Peyer's patch (tissue), 4 donors: ENCODE measurements at places on chromosomes 16 and 17. TPM values are rescaled to one million over a fixed set of nuclear protein-coding genes. Genes with fewer than 3 reads are reported as not detected.

ITGB3 gene
- total RNA-seq: 7.6 TPM

ABCA6 gene
- 23.8 TPM for total RNA-seq

SEPTIN1 gene
- 65.2 TPM for total RNA-seq

- peak; percentile 73 for DNase-seq
Measured at GRCh38 chr17:42667088-42667951, 8.2 kb downstream of the TUBG2 start.

- no peak for DNase-seq
Measured at GRCh38 chr16:89924925-89925307, 1.8 kb downstream of the TUBB3 start.

- no peak for DNase-seq
Measured at GRCh38 chr16:86353148-86353547, 157.2 kb upstream of the FOXF1 start.

GRCh38 chr17:49501496-49501895 is 6.4 kb downstream of the NGFR start:
- DNase-seq: no peak

DNA sequence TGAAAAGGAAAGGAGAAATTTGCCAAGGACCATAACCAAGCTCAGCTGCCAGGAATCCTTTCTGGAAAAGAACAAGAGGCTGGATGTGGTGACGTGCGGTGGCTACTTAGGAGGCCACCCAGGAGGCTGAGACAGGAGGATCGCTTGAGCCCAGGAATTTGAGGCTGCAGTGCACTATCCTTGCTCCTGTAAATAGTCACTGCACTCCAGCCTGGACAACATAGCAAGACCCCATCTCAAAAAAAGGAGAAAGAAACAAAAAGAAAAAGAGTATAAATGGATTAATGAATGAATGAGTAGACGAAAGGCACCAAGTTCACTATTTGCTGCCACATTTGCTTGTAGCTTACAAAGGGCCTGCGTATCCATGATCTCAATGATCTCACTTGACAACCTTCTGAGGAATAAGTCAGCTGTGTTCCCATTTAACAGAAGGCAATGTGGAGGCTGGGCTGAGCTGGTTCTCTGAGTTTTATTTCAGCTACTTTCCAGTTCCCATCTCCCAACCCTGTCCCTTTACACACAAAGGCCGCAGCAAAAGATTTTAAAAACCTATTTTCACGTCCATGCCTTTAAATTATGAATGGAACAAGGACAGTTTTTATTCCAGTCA is 29.8 kb downstream of the ARSG start:
- DNase-seq: no peak

CCDC200 gene
- 1.5 TPM for total RNA-seq

GRCh38 chr17:74407384-74407783 is 24.5 kb upstream of the GPRC5C start:
- no peak for DNase-seq

- no peak for DNase-seq
Measured at GRCh38 chr17:71164561-71164960, 956.3 kb upstream of the SOX9 start.

ADAMTS18 gene
- total RNA-seq: 2.5 TPM

DNA sequence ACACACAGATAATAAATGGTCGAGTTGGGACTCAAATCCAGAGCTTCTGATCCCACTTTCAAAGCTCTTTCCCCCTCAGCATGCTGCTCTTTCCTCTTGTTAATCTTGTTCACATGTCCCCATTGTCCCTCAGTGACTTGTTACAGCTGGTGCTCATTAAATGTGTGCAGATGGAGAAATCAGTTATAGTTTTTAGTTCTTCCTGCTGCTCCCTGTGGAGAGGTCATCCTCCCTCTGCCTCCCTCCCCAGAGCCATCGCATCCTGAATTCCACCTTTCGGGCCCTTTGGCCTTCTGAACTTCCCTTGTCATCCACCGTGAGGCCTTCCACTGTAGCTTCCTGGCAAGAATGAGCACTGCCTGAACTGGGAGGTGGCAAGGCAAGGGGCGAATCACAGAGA is 179.6 kb downstream of the WSCD1 start:
- no peak for DNase-seq

DNA sequence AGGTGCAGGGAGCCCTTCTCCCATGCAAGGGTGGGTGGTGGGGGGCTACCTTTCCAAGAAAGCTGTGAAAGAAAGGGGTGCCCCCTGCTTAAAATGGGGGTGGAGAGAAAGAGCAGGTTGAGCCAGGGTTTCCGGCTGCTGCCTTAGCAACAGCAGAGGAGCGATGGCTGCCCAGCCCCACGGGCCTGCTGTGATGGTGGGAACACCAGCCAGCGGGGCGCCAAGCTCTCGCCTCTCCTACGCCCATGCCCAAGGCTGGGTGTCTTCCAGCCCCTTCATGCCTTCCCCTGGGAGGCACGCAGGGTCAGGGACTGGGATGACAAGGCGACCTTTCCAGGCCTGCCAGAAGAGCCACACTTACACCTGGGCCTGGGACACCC is 3.0 kb downstream of the FMNL1 start:
- no peak for DNase-seq

- DNase-seq: peak; percentile 76
Measured at GRCh38 chr16:84501077-84501735, 3.3 kb downstream of the MEAK7 start.

DNA sequence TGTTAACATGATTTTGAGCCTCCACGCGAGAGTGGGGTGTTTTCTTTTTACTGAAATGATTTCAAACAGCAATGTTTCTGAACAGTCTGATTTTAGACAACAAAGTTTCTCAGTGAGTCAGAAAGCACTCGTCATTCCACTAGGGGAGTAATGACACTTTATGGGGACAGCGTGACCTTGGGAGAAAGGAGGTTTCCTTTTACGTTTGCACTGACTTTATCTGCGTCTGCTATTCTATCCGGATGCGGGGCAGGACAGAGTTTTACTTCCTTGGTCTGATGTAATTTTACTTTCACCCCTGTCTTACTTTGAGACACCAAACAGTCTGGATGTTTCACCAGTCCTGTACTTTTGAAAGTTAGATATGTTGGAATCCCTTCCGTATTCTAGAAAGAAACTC is 20.7 kb downstream of the SLC47A1 start:
- no peak for DNase-seq

DNA sequence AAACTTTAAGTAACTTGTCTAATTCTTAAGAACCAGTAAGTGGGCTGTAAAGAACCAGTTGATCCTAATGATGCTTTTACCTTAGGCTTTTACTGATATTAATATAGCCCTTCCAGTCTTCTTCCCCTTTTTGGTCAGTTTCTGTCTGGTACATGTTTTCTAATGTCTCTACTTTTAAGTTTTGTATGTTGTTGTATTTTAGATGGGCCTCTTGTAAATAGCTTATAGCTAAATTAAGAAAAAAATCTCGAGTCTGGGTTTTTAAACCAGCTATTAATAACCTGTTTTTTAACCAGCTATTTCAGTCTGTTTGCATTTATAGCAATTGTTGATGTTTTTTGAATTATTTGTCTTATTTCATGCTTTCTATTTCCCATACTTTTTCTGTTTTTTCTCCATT is 79.0 kb downstream of the PITPNC1 start:
- no peak for DNase-seq

- no peak for DNase-seq
Measured at GRCh38 chr17:80724775-80725266, 180.2 kb downstream of the RPTOR start.

DNA sequence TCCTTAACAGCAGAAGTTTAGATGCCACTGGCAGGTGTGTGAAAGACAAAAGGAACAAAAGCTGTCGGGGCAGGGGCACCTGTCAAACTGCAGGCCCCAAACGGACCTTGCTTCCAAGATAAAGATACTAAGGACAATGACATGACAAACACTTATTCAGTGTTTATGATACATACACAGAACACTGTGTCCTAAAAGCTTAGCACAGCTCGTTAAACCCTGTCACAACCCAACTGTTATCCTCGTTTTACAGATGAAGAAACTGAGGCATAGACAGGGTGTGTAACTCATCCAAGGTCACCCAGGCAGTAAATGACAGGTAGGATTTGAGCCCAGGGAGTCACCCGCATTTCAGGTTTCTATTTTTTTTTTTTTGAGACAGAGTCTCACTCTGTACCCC is 9.6 kb downstream of the SDK2 start:
- DNase-seq: no peak

AANAT gene
- total RNA-seq: not detected

GRCh38 chr16:7979448-7980132 is 610.7 kb downstream of the TMEM114 start:
- DNase-seq: no peak

- DNase-seq: no peak
Measured at GRCh38 chr17:76934561-76935320, 66.5 kb downstream of the MGAT5B start.

GRCh38 chr17:10070690-10071089 is 127.7 kb downstream of the GAS7 start:
- no peak for DNase-seq

SPNS3 gene
- not detected for total RNA-seq

BAHCC1 gene
- total RNA-seq: 11.6 TPM

KRT33A gene
- total RNA-seq: not detected

- no peak for DNase-seq
Measured at GRCh38 chr16:13983625-13984024, 63.7 kb downstream of the ERCC4 start.

DNA sequence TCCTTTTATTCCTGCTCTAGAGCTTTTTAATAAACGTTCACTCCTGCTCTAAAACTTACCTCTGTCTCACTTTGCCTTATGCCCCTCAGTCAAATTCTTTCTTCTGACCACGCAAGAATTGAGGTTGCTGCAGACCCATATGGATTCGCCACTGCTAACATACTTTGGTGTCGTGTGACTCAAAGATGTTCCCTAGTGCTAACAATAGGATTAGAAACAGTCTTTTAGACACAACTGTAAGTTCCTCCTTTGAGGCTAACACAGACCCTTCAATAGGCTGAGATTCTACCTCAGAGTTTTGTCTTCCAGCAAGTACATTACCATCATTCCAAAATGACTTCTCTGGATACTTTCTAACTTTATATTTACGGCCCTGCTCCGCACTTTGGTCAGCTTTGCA is 149.5 kb upstream of the COX10 start:
- no peak for DNase-seq

GRCh38 chr17:70582777-70583176 is 413.4 kb downstream of the KCNJ2 start:
- DNase-seq: no peak

CCDC154 gene
- 0.53 TPM for total RNA-seq

DNA sequence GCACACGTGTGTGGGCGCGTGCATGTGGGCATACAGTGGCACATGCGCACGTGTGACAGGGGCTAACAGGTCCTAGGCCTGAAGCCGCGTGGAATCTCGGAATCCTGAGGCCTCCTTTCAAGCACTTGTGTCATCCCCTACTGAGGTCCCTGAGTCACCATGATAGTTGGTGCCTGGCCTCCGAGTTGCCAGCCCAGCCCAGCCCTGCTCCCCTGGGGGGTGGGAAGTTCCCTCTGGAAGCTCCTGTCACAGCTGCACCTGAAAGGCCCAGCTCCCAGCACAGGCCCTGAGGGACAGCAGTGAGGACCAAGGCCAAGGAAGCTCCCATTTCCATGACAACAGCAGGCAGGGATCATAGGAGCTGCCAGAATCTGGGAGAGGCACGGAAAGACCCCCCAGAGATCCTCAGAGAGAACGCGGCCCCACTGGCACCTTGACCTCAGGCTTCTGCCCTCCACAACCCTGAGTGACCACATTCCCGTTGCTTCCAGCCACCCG is 35.4 kb upstream of the ENPP7 start:
- no peak for DNase-seq

GRCh38 chr17:40832840-40833239 is 10.4 kb upstream of the KRT10 start:
- DNase-seq: no peak

C16orf96 gene
- total RNA-seq: not detected

GRCh38 chr17:42182927-42183734 is 2.1 kb downstream of the HCRT start:
- no peak for DNase-seq

DNA sequence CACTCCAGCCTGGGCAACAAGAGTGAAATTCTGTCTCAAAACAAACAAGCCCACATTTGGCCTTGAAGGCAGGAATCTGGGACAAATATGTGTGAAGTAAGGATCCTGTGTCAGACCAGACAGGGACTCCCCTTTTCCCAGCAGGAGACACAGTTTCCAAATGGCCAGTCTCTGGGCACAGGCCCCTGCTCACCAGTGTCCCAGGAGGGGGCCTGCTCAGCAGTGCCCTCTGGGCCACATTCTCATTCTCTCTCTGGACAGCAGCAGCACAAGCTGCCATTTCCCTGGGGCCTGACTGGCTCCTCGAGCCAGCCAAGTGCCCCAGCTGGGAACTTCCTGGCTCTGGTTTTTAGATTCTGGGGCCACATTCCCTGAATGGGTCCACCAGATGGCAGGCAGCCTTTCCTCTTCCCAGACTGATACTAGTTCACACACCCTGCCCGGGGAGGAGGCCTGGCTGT is 11.7 kb upstream of the MNT start:
- no peak for DNase-seq

GRCh38 chr17:39196808-39197291 is 619 bp downstream of the CACNB1 start:
- DNase-seq: no peak

DNA sequence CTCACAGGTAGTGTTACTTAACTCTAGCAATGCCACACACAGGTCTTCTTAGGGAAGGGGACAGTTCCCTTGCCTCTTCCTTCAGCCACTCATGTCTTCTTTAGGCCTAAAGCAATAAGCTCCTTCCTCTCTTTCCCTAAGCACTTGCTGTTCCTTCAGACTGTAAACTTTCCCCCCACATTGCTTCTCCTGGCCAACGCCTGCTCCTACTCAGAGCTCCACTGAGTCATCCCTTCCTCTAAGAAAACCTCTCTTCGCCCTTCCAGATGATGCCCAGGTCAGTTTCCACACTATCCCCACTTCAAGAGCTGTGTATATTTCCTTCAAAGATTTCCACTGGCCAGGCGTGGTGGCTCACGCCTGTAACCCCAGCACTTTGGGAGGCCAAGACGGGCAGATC is 12.5 kb upstream of the EPOP start:
- no peak for DNase-seq

DNA sequence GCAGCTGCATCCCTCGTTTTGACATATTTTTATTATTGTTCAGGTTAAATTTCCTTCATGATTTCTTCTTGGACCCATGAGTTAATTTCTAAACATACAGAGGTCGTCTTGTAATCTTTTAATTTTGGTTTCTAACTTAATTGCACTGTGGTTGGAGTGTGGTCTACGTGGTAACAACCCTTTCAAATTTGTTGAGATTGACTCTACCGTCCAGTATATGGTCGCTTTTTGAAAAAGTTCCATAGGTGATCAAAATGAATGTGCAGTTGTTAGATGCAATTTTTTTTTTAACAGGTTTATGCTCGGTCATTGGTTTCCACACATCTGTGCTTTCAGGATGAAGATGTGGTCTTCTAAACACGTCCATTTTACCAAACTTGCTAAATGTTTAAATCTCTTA is 11.0 kb upstream of the SLC6A4 start:
- no peak for DNase-seq
